ENCODE measurements at places on chromosomes 6 and 20.

- DNase-seq: no peak
These were observed 28.6 kb downstream of the PPARD start for GRCh38 chr6:35370785-35371493.

GRCh38 chr20:1418350-1418749 is 25.5 kb upstream of the FKBP1A start:
- DNase-seq: no peak

GRCh38 chr6:166454692-166455515 is 72.2 kb upstream of the MPC1 start:
- DNase-seq: no peak

- DNase-seq: no peak
These were observed 54.4 kb upstream of the SIRPG start for GRCh38 chr20:1711826-1712601.

DNA sequence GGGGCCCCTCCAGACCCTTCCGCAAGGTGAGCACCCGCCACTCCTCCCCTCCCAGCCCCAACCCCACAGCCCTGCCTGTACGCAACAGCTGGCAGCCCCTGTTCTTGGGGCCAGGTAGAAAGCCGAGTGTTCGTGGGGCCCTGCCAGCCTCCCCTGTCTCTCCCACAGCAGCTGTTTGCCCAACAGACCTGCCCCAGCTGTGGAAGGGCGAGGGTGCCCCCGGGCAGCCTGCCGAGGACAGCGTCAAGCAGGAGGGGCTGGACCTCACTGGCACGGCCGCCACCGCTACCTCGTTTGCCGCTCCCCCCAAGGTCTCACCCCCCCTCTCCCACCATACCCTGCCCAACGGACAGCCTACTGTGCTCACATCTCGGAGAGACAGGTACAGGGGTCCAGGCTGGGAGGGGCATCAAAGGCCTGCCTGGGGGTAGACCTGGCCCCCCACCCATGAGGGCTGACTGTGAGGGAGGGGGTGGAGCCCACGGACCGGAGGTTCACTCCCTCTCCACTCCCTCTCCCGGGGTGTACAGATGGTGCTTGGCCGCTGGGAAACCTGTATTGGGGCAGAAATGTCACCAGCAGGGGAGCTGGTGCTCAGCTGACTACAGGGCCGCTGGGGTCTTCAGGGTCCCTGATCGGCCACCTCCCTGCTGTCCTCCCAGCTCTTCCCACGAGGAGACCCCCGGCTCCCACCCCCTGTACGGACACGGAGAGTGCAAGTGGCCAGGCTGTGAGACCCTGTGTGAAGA is 41.1 kb downstream of the FOXP4 start:
- DNase-seq: no peak

DNA sequence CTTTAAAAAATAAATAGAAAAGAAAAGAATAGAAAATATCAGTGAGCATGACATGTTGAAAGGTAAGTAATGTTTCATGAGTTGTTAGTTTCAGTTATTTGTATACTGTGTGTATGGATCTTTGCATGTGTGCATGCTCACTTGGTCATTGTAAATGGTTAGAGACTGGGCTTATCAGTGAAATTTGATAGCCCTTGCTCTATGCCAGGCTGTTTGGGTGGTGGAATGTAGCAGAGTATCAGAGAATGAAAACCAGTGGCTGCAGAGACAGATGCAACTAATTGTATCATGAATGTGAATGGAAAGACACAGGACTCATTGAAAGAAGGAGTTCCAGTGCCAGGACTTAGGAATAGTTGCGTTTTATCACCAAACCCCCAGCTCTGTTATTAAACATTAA is 4.2 kb downstream of the GSTA2 start:
- no peak for DNase-seq
